Activated T-helper 1 cell treated with anti-CD3 and anti-CD28 coated beads, Interleukin-12 subunit alpha, Interleukin-12 subunit beta, Interleukin-2, Interleukin-4 antibody, amounts not matched to agents 30 ng/mL and 10 ng/mL and 1 ng/mL, durations not matched to agents 14 hours and 24 hours and 36 hours (primary cell): ENCODE measurements at places on chromosomes 3 and 15. TPM values are rescaled to one million over a fixed set of nuclear protein-coding genes. Genes with fewer than 3 reads are reported as not detected.

GRK7 gene
- not detected in 2 replicates for total RNA-seq

NR2E3 gene
- total RNA-seq: not detected in 2 replicates

SCAANT1 gene
- not detected in 2 replicates for total RNA-seq

MKRN3 gene
- 1.7 and 2.1 TPM in 2 replicates for total RNA-seq

NOX5 gene
- 0.03 TPM in 1 of 2 replicates, not detected in the other for total RNA-seq

OIP5 gene
- total RNA-seq: 15.6 and 17.6 TPM in 2 replicates

SCN11A gene
- total RNA-seq: 0.05 TPM in 1 of 2 replicates, not detected in the other

MYZAP gene
- not detected in 2 replicates for total RNA-seq

- H3K27me3 ChIP-seq: no peaks in the 10 kb centered on the region
- H3K36me3 ChIP-seq: peaks cover 13% of the 10 kb centered on the region
- no peak overlapping the region for H3K4me3 ChIP-seq
- H3K4me1 ChIP-seq: peaks cover 26% of the 10 kb centered on the region
- DNase-seq: no peak
- H3K27ac ChIP-seq: no peak overlapping the region
These were observed 3.7 kb upstream of the PLXNB1 start for GRCh38 chr3:48433472-48434118.

GRCh38 chr3:187024536-187025226, 94.4 kb downstream of the ST6GAL1 start:
- peak overlapping the region; percentile 97 for H3K27ac ChIP-seq
- no peaks in the 10 kb centered on the region for H3K27me3 ChIP-seq
- H3K4me3 ChIP-seq: peak overlapping the region; percentile 85
- H3K36me3 ChIP-seq: peaks cover 38% of the 10 kb centered on the region
- no peak for DNase-seq

- no peaks in the 10 kb centered on the region for H3K4me1 ChIP-seq
- no peak overlapping the region for H3K27ac ChIP-seq
- no peak for DNase-seq
- H3K36me3 ChIP-seq: no peaks in the 10 kb centered on the region
- H3K4me3 ChIP-seq: no peak overlapping the region
These were observed 394.1 kb upstream of the NECTIN3 start for GRCh38 chr3:110677506-110677905.

GRCh38 chr3:140931801-140932200, 9.8 kb upstream of the SLC25A36 start:
- H3K4me1 ChIP-seq: no peaks in the 10 kb centered on the region
- DNase-seq: no peak
- H3K27ac ChIP-seq: no peak overlapping the region
- no peak overlapping the region for H3K4me3 ChIP-seq

DNA sequence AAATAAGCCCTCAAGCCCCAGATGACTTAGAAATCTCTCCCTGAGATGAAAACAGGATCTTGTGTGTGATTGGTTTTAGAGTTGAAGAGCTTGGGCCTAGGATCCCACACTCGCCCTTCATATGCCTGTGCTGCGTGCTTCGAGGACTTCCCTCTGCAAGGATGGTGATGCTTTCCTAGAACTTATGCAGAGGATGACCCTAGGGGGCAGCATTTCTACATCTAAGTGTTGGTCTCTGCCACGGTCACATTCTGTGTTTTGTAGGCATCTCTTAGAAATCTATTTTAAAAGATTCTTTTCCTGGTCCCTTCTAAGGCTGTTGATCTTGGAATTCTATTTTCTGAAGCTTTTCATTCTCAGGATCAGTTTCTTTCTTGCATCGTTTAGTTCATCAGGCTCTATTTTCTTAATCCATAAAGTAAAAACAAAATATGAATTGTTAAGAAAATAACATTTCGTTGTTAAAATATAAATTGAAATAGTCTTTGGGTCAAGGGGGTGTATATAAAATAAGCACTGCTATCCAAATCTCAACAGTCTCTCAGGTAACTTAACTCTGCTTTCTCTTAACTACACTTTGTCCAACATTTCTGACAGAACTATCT, 45.7 kb downstream of the WDR76 start:
- no peak overlapping the region for H3K4me3 ChIP-seq
- no peak for DNase-seq
- no peaks in the 10 kb centered on the region for H3K27me3 ChIP-seq
- H3K36me3 ChIP-seq: peaks cover 23% of the 10 kb centered on the region

DNA sequence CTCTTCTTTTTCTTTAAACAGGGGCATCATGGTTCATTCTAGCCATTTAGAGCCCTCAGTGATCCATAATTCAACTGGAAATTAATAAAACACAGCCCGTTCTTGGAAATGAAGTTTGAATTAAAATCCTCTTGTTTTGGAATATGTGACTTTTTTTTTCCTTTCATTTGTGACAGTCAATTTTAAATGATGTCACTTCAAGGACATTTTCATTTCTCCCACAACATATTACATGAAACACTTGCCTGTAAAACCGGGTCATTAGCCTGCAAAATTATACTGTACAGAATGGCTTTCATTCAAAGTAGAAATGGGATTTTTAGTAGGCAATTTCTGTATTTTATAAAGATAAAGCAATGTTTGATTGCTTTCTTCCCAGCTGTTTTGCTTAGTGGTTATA, 789 bp upstream of the SEMA6D start:
- DNase-seq: no peak
- no peak overlapping the region for H3K27ac ChIP-seq
- H3K36me3 ChIP-seq: no peaks in the 10 kb centered on the region
- H3K4me1 ChIP-seq: no peaks in the 10 kb centered on the region
- no peak overlapping the region for H3K4me3 ChIP-seq

DNA sequence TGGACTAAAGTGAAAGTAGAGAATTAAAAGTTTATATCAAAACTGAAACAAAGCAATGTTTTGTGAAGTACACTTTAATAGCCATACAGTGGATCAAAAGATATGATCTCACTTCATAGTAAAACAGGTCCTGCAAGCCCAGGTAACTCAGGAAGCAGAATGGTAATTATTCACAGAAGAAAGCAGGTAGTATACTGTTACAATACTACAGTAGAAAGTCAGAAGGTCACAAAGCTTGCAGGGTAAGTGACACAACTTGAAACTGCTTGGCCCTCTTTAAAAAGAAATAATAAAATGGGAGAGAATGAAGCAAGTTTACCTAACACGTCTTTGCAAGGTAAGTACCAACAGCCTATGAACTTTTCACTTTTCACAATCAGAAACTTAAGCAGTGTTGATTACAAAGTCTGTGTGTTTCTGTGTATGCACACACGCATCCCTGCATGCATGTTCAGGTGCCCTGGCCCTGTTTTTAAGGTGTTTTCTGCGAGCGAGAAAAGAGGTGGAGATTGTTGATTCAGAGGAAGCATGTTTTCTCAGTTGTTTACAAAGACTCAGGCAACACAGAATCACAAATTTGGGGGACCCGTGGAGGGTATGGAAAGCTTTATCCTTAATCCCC, at the start of gene NAALADL2:
NAALADL2 (plus strand) TSS at position 221 of the 622 bp plus-strand sequence.
- H3K4me1 ChIP-seq: no peaks in the 10 kb centered on the region
- no peaks in the 10 kb centered on the region for H3K36me3 ChIP-seq
- no peaks in the 10 kb centered on the region for H3K27me3 ChIP-seq

- H3K27me3 ChIP-seq: peaks cover 6% of the 10 kb centered on the region
- no peak overlapping the region for H3K27ac ChIP-seq
- no peak for DNase-seq
- no peak overlapping the region for H3K4me3 ChIP-seq
- H3K36me3 ChIP-seq: no peaks in the 10 kb centered on the region
- peaks cover 5% of the 10 kb centered on the region for H3K4me1 ChIP-seq
These were observed 34.0 kb downstream of the LYZL4 start for GRCh38 chr3:42376344-42376798.

- no peak for DNase-seq
- H3K4me3 ChIP-seq: peak overlapping the region; percentile 99
- peaks cover 35% of the 10 kb centered on the region for H3K27me3 ChIP-seq
- H3K27ac ChIP-seq: no peak overlapping the region
- peaks cover 11% of the 10 kb centered on the region for H3K36me3 ChIP-seq
These were observed 991 bp upstream of the HIGD1A start for GRCh38 chr3:42805141-42805821.

DNA sequence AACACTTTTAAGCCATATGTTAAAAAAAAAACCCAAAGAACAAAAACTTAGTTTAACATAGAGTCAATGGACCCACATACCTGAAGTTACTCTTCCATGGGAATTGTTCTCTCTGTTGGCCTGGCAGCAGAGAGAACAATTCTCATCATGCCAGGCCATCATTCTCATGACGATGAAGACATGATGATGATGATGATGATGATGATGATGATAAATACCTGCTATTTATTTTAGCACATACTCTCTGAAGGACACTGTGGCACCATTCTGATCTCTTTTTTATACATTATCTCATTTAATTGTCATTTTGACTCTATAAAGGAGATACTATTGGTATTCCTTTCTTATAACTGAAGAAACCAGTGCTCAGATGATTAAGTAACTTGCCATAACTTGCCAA, 366.9 kb downstream of the MFSD1 start:
- H3K36me3 ChIP-seq: no peaks in the 10 kb centered on the region
- H3K27ac ChIP-seq: no peak overlapping the region
- H3K27me3 ChIP-seq: no peaks in the 10 kb centered on the region
- no peaks in the 10 kb centered on the region for H3K4me1 ChIP-seq
- H3K4me3 ChIP-seq: no peak overlapping the region

- H3K4me1 ChIP-seq: no peaks in the 10 kb centered on the region
- H3K27me3 ChIP-seq: no peaks in the 10 kb centered on the region
- no peak overlapping the region for H3K27ac ChIP-seq
- H3K4me3 ChIP-seq: no peak overlapping the region
- peaks cover 11% of the 10 kb centered on the region for H3K36me3 ChIP-seq
- no peak for DNase-seq
These were observed 18.6 kb downstream of the KBTBD13 start for GRCh38 chr15:65095011-65095746.

DNA sequence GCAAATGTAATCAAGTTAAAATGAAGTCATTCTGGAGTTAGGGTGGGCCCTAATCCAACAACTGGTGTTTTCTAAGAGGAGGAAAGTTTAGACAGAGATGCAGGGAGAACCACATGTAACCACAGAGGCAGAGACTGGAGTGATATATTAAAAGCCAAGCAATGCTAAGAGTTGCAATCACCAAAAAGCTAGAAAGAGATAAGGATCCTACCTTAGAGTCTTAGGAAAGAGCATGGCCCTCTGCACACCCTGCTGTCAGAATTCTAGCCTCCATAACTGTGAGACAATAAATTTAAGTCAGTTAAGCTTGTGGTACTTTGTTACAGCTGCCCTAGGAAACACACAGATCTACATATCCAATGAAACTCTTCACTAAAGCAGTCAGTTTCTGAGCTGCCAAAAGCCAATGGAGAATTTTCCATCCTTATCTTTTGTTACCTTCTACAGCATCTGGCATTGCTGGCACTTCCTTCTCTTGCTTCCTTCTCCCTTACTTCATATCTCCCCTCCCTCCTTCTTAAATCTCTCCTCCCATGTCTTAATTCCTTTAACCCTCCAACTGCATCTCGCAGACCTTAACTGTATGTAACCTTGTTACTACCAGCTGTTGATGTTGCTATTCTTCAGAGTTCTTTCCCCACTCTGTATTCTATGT, 11.2 kb downstream of the DCBLD2 start:
- no peak for DNase-seq
- H3K4me1 ChIP-seq: no peaks in the 10 kb centered on the region
- H3K27ac ChIP-seq: no peak overlapping the region
- H3K27me3 ChIP-seq: no peaks in the 10 kb centered on the region
- H3K36me3 ChIP-seq: no peaks in the 10 kb centered on the region

GRCh38 chr3:54705730-54706129, 222.1 kb downstream of the LRTM1 start:
- H3K36me3 ChIP-seq: no peaks in the 10 kb centered on the region
- DNase-seq: no peak
- H3K27ac ChIP-seq: no peak overlapping the region
- H3K27me3 ChIP-seq: peaks cover 2% of the 10 kb centered on the region
- no peaks in the 10 kb centered on the region for H3K4me1 ChIP-seq

- H3K36me3 ChIP-seq: no peaks in the 10 kb centered on the region
- no peak for DNase-seq
- no peak overlapping the region for H3K4me3 ChIP-seq
- H3K27ac ChIP-seq: no peak overlapping the region
- no peaks in the 10 kb centered on the region for H3K27me3 ChIP-seq
These were observed 105.7 kb downstream of the LRTM1 start for GRCh38 chr3:54822206-54822605.

DNA sequence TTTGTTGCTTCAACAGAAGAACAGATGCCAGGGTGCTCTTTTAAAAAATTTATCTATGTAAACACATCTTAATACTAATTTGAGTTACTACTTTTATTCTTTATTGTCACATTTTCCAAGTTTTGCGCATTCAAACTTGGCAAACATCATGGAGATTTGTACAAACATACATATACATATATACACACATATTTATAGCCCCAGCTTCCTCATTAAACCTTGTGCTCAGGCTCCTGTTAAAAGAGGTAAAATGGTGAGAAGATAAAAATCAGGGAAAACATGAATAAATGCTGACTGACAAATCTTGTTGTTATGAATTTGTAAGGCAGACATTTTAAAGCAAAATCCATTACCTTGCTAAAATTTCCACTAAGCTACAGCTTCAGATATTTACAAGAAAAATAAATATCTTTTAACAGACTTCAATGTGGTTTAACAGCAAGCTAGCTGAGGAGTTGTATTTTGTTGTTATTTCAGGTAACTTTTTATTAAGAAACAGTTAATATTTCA, 27.1 kb downstream of the CDV3 start:
- no peak overlapping the region for H3K4me3 ChIP-seq
- H3K27ac ChIP-seq: no peak overlapping the region
- no peak for DNase-seq
- H3K36me3 ChIP-seq: peaks cover 29% of the 10 kb centered on the region
- peaks cover 7% of the 10 kb centered on the region for H3K4me1 ChIP-seq

DNA sequence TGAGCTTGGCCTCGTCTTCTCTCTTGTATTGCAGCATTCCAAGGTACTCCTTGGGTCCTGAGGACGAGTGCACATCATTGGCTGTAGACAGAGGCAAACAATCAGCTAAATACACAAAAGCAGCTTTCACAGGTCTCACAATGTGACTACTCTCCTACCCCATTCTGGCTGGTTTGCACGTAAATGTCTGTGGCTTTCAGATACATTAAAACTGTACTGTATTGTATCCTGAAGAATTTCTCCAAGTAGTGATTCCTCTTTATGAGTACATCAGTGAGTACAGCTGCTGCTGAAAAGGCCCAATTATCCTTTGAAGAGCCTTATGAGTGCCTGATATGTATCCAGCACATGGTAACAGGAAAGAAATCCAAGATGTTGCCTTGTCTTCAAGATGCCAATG, 22.0 kb upstream of the GNB5 start:
- no peak overlapping the region for H3K4me3 ChIP-seq
- no peaks in the 10 kb centered on the region for H3K4me1 ChIP-seq
- no peak for DNase-seq
- H3K36me3 ChIP-seq: no peaks in the 10 kb centered on the region
- no peak overlapping the region for H3K27ac ChIP-seq

DNA sequence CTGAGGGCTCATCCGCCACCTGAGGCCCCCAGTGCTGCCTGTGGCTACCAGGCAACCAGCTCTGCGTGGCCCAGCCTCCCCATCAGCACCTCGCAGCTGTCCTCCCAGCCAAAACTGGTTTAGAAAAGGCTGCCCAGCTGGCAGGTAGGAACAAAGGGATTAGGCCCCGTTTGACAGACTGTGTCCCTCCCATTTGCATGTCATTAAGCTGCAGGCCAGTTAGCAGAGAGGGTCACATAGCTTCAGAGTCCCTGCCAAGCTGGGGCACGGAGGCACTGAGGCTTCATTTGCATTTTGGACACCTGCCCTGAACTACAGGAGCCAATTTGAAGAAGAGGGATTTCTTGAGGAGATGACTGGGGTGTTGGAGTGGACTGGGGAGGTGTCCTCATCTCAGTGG, 177.9 kb downstream of the TLE3 start:
- no peak overlapping the region for H3K4me3 ChIP-seq
- no peak for DNase-seq
- H3K36me3 ChIP-seq: no peaks in the 10 kb centered on the region
- H3K27ac ChIP-seq: no peak overlapping the region
- peaks cover 11% of the 10 kb centered on the region for H3K27me3 ChIP-seq
